Activated CD4-positive, alpha-beta T cell treated with anti-CD3 and anti-CD28 coated beads for 24 hours (primary cell): ENCODE measurements at places on chromosomes 4 and X.
A peak's percentile ranks its signal among the peaks of the same experiment; 100 is the strongest.

GRCh38 chr4:88799900-88800299, 102.3 kb upstream of the NAP1L5 start:
- DNase-seq, result no peak

DNA sequence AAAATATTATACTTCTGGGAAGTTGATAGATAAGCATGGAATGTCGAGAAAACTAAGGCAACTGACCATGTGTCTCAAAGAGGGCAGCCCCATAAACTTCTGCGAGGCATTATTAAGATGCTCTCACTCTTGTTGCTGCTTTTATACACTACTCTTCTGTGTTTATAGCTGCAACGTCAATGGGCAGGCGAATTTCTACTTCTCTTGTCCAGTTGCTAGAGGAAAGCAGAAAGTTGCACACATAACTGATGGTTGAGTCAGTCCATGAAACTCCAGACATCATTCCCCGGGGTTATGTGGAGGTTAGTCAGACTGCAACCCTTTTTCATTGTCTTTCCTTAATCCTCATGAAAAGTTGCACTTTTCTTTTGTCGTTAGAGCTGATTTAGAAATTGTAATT, 39.8 kb downstream of the VCX3B start:
- no peak for DNase-seq

- no peak for DNase-seq
Measured at GRCh38 chrX:118884552-118885138, 61.0 kb downstream of the ZCCHC12 start.

DNA sequence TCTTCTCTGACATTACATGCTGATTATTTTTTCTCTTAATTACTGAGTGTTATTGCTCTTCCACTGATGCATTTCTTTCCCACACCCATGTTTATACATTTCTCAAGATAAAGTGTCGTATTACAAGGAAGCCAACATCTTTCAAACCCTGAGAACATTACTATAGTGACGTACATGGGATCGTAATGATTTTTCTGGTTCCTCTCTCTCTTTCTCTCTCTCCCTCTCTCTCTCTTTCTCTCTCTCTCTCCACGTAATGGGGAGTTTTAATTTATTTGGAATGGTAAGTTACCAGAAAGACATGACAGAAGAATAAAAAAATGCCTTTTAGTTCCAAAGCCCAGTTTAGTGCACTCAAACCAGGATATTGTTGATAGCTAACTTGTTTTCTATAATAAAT, 40.4 kb upstream of the MAPK10 start:
- DNase-seq, result no peak

- no peak for DNase-seq
Measured at GRCh38 chrX:70257423-70258288, 2.3 kb downstream of the P2RY4 start.

DNA sequence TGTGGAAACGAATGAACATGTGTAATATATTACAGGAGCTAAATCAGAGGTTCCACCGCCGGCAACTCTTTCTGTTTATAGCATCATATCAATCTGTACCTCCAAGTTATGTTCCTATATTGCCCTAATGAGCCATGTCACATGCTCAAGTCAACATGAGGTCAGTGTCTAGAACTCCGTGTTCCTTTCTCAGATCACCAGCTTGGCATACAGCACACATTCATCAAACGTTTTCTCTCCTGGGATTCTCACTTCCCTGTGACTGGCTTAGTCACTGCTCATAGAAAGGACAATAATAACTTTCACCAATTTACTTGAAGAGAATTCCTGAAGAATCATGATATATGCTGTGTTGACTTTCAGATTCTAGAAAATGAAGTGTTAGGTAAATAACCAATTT, 532.0 kb upstream of the SPANXN1 start:
- DNase-seq, result no peak

DNA sequence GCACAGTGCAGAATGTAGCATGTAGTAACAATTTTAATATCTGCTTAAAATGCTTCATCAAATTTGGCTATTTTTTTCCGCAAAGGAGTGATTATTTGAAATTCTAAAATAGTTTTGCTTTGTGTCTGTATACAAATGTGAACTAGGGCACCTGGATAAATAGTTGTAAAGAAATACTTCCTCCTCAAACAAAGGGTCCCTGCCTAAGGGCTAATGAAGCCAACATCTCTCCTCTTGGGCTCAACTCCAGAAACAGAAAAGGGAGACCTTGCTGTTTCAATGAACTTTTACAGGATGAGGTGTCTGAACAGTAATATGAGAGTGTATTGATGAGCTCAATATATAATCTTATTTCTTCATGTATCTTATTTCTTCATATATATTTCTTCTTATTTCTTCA, 30.8 kb upstream of the SCOC start:
- DNase-seq, result no peak

- DNase-seq, result no peak
Measured at GRCh38 chrX:133215747-133216146, 2.4 kb downstream of the TFDP3 start.

DNA sequence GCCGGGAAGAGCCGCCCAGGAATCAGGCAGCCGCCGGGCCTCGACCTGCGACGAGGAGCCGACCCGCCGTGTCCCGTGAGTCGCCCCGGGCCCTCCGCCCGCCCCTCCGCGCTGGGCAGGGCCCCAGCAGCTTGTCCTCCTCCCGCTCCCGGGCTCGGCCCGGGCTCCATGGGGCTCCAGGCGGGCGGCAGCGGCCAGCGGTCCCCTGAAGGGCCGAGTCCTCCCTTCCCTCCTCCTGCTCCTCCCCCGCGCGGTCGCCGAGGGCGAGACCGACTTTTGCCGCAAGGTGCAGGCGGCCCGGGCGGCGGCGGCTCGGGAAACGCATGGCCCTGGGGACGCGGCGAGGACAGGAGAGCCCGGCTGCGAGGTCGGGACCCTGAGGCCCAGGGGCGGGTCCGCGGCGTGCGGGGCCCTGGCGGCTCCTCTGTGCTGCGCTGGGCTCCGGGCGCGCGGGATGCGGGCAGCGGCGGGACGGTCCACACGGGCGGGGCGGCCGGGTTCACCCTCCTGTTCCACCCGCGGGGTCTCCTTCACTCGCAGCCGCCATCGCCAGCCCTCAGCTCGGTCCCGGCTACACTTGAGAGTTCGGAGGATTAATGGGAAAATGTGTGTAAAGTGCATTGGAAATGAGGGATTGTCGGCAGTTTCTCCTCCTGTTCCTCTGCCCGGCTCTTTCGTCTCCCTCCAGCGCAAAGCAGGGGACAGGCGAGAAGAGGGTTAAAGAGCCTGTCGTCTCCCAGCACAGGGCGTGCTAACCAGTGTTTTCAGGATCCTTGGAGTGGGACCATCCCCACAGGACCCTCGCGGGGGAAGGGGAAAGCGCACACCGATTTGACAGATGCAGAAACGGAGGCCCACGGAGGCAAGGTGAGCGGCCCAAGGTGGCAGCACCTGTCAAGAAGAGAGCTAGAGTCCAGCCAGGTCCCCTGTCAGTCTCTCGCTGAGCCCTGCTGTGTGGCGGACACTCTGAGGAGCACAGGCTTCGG, 16.6 kb upstream of the ZNF718 start:
- no peak for DNase-seq

DNA sequence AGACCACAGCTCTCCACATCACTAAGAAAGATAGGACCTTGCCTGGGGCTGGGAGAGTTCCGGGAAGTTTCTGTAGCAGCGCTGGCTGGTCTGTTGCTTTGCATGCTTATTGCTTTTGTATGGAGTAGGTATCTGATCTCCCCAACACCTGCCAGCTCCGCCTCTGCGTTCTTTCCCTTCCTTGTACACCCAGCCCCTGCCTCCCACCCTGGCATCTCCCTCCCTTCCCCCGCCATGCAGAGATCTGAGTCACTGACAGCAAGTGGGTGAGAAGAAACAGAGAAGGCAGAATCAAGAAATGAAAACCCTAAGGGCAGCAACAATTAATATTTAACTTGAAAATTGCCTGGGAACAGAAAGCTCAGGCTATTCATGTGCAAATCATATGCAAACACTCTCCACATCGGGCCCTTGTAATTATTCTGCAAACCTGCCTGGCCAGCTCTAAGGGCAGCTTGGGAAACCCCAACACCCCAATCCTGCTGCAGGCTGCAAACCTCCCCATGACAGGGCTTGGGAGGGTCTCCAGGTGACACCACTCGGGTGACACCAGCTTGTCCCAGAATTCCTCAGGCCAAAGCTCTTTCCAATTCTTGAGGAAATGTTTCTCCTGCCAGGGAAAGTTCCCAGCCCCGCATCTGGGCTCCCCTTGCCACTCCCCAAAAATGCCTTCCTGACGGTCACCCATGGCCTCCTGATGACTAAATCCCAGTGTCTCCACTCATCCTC, 257.2 kb downstream of the FBXW7 start:
- DNase-seq, result no peak

GRCh38 chr4:141757287-141757686, 120.9 kb downstream of the IL15 start:
- DNase-seq, result no peak

GRCh38 chr4:13887010-13887409, 259.5 kb upstream of the BOD1L1 start:
- DNase-seq, result no peak

- no peak for DNase-seq
Measured at GRCh38 chr4:21879187-21879586, 69.4 kb downstream of the KCNIP4 start.

DNA sequence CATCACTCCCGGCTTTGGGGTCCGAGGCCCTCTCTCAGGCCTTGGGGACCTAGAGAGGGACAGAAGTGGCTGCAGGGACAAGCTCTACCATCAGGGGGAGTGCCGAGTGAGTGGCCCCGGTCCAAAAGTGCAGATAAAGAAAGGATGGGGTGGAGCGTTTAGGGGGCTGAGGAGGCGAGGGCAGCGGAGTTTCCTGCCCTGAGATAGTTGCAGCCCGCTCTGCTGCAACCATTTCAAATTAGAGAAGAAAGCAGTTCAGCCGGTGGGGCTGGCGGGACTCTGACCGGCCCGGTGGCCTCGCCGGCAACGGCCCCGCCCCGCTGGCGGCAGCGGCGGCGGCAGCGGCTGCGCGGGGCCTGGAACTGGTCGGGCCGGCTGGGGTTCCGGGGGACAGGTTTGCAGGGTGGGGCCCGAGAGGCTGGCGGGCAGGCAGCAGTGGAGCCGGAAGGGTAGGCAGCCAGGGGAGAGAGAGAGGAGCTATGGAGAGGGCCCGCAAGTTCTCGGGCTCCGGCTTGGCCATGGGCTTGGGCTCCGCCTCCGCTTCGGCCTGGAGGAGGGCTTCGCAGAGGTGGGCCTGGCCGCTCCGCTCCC, 7.6 kb downstream of the DLG3 start:
- DNase-seq, result peak; percentile 39

GRCh38 chr4:174192943-174193342, 90.5 kb downstream of the FBXO8 start:
- no peak for DNase-seq

DNA sequence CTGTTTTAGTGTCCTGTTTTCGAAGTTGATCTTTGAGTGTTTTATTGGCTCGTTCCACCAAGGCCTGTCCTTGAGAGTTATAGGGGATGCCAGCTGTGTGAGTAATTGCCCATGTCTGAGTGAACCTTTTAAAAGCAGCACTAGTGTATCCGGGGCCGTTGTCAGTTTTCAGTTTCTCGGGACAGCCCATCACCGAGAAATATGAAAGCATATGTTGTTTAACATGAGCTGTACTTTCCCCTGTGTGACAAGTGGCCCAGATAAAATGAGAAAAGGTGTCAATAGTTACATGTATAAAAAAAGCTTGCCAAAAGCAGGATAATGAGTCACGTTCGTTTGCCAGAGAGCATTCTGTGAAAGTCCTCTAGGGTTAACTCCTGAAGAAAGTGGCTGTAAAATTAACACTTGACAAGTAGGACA, 48.6 kb upstream of the RASSF6 start:
- no peak for DNase-seq

- no peak for DNase-seq
Measured at GRCh38 chr4:40316333-40316781, 18.8 kb upstream of the CHRNA9 start.

GRCh38 chrX:42398967-42399631, 378.9 kb downstream of the PPP1R2C start:
- no peak for DNase-seq

DNA sequence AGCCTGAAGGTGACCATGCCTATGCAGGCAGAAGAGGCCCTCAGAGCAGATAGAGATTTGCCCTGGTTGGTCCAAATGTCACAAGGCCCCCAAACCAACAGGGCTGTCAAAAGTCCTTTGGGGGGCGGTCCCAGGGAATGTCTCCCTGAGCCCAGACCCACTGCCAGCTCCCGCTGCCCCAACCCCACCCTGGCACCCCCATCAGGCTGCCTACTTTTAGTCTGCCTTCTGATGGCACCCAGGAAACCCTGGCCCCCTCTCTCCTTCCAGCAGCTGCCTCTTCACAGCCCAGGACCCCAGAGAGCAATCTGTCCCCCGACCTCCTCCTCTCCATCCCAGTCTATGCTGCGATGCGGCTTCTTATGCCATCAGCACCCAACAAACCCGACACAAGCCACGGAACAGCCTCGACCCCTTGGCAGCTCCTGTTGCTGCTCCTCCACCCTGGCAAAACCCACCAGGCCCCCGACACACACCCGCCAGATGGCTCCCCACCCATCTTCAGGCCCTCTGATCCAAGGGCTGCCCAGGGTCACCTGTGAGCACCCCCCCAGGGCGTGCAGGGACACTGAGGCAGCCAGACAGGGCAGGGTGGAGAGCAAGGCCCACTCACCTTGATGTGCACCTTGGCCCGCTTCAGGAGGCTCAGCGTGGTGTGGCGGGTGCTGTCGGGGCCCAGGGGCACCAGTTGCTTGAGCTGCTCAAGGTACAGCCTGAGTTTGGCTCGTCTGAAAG, 9.9 kb downstream of the MXD4 start:
- no peak for DNase-seq

GRCh38 chr4:87957061-87957460, 18.5 kb upstream of the SPP1 start:
- no peak for DNase-seq

DNA sequence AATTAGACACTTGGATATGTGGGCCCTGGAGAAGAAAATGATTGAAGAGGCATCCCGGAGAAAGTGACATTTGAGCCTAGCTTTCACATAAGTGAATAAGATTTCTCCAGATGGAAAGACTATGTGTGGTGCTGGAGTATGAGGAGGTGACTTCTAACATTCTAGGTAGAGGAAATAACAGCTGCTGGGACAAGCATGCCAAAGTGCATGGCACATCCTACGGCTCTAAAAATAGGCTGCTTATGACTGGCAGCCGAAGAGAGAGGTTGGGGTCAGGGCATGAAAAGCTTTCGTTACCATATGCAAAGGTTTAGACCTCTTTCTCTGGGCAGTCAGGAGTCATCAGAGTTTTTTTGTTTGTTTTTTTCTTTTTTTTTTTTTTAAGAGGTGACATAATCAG, 142.0 kb downstream of the SOX3 start:
- DNase-seq, result no peak

GRCh38 chr4:174999407-174999806, 81.2 kb downstream of the ADAM29 start:
- no peak for DNase-seq
